SK-N-SH (cell line): ENCODE measurements at places on chromosomes 2 and 18.

- DNase-seq = no peak
These were observed 503.2 kb upstream of the SLC8A1 start for GRCh38 chr2:40955042-40955441.

- no peak for DNase-seq
These were observed 771.6 kb downstream of the DPP10 start for GRCh38 chr2:115214050-115214449.

GRCh38 chr2:69740502-69740951 is 1.4 kb upstream of the ANXA4 start:
- DNase-seq = no peak

GRCh38 chr2:236180076-236180816 is 12.1 kb upstream of the GBX2 start:
- peak; percentile 30 for DNase-seq

- no peak for DNase-seq
These were observed 588.2 kb downstream of the IRS1 start for GRCh38 chr2:226211439-226211838.

- no peak for DNase-seq
These were observed 686.9 kb upstream of the NRXN1 start for GRCh38 chr2:51718881-51719280.

DNA sequence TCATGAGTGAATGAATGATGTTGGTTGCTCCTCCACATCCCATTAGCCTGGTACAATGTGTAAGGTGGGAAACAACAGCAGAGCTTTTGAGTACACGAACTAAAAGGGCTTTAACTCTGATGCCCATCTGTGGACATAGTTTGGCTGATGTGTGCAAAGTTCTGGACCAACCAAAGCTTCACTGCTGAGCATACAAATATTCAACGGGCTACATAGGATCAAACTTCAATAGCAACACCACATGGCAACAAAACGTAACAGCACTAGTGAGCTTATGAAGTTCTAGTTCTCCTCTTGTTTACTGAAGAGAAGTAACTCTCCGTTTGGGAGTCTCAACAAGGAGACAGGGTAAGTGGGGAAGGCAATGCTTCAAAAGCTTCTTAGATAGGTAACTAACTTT is 20.4 kb downstream of the STAM2 start:
- no peak for DNase-seq

GRCh38 chr2:226687641-226688253 is 111.9 kb downstream of the IRS1 start:
- DNase-seq = no peak

DNA sequence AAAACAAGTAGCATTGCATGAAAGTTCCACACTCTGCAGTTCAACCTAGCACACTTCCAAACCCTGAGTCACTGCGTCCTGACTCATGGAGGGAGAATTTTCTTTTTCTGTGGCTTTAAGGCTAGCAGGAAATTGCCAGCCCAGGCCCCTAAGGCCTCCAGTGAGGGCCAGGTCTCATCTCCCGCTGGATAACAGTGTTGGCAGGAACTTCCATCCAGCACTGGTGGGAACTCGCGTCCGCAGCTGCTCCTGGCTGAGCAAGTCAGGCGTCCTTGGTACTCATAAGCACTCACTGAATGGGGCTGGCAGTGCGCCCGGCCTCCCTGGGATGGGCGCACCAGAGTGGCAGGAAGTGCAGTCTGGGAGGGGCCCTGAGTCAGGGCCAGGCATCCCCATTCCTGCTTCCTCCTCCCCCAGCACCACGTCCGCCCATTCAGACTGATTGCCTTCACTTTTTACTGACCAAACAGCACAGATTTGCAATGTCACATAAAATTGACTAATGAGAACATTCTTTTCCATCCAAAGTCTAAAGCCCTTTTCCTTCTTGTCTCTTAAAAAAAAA is 14.3 kb downstream of the MALL start:
- DNase-seq = peak; percentile 84

DNA sequence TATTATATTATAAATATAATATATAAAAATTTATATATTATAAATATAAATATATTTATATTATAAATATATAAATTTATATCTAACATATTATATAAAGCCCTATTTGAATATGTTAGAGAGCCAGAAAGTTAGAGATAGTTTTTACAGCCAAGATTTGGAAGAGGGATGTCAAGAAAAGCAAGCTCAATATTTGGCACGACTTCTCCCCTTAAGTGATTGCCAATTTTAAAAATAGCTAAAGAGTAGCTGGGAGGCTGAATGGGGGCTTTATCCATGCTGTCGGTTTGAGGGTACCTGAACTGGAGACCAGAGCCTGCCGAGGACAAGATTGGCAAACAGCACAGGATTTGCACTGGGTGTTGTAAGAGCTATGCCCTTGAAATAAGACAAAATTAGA is 180.9 kb upstream of the GYPC start:
- no peak for DNase-seq

DNA sequence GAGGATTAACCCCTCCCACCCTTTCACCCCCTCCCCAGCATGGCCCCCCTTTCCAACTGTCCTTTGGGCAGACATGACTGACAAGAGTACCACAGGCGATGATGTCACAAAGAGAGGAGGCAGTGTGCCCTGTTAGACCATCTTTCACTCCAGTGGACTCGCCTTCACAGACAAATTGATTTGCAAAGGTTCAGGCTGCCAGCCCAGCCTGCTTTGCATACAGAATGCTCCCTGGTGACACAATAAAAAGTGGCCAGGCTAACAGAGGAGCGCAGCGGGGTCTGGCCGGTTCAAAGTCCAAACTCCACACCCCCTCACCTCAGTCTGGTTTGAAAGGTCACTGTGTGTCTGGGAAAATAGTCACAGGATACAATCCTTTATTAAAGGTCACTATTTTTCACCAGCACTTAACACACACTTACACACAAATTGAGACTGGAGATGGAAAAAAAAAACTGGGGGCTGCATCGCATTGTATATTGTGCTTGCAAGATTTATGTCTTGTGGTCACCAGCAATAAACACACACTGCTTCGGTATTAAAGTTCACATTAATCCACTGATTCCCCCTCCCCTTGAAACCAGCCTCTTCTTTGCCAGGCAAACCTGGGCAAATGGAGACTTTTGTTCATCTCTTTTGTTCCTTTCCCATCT is 236.9 kb downstream of the BCL11A start:
- no peak for DNase-seq

- DNase-seq = no peak
These were observed 136.4 kb downstream of the HDAC4 start for GRCh38 chr2:239264492-239264837.

DNA sequence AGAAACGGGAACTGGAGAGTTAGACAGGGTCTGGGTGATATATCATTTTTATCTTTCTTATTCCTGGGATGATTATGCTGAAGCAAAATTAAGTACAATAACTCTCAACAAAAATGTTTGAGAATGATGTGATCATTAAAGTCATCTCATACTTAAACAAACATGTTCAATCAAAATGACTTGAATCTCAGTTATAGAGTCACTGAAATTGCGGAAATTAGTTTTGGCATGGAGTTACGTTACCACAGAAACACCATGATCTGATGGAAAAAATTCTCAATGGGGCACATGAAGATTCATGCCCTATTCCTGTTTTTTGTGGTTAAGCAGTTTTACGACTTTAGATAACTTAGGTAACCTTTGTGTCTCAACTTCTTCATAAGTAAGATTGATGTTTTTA is 757.7 kb downstream of the EPHA4 start:
- DNase-seq = no peak

DNA sequence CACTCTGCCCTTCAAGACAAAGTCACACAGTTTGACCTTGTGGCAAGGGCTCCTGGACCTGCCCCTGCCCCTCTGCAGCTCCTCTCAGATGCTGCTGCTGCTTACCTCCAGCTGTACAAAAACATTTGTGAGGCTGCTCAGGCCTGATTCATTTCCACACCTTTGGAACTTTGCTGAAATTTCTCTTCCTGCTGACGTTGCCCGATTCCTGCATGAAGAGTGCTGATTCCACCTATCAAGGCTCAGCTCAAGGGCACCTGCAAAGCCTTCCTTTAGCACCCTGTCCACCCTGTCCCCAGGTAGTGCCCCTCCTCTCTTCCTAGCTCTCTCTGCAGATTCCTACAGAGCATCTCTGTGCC is 738.3 kb upstream of the HS6ST1 start:
- no peak for DNase-seq

DNA sequence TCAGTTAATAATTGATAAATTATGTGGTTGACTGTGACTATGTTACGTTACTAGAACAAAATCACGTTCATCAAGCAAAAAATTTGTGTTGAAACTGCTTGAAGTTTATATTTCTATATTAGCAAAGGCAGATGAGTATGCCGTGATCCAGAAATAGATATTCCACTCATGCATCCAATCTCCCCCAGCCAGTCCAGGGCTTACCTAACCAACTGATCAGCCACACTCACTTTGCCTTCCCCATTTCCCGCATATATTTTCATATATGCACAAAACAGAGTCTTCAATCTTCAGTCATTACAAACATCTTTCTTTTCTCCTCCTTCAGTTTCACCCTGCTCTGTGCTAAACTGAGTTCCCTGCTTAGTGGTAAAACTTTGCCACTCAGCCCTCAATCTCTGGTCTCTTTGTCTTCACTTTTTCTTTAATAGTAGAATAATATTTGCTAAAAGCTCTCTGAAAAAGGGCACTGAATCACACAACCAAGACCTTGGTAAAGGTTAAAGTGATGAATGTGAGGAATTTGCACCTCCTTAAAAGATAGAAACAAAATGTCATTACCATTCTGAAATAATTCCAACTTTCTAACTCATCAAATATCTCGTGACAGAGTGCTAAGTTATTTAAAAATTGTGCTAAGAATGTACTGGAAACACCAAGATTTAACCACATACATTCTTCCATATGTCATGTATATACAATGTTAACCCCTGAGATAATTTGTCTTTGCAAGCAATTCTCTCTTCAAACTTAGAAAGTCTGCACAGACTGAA is 893.2 kb upstream of the CRIM1 start:
- DNase-seq = no peak

- no peak for DNase-seq
These were observed 357.6 kb downstream of the DSC3 start for GRCh38 chr18:30684825-30685481.

GRCh38 chr2:19933351-19933981 is 31.7 kb upstream of the TTC32 start:
- DNase-seq = no peak

DNA sequence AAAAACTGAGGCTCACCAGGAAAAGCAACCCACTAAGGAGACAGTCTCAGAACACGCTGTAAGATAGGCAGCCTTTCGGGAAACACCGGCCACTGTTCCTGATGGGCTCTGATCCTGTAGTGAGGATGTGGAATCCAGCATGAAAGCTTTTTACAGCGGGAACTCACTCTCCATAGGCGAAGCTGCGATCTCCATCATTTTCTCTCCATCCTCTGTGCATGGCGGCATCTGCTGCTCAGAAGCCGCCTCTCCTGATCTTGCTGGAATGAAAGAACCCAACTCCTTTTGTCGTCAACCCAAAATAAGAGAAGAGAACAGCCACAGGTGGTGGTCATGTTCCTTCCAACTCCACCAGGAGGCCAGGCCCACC is 49.9 kb downstream of the TMEM18 start:
- DNase-seq = no peak
